DMS79 (cell line): ENCODE measurements at places on chromosomes 6 and 20.

DNA sequence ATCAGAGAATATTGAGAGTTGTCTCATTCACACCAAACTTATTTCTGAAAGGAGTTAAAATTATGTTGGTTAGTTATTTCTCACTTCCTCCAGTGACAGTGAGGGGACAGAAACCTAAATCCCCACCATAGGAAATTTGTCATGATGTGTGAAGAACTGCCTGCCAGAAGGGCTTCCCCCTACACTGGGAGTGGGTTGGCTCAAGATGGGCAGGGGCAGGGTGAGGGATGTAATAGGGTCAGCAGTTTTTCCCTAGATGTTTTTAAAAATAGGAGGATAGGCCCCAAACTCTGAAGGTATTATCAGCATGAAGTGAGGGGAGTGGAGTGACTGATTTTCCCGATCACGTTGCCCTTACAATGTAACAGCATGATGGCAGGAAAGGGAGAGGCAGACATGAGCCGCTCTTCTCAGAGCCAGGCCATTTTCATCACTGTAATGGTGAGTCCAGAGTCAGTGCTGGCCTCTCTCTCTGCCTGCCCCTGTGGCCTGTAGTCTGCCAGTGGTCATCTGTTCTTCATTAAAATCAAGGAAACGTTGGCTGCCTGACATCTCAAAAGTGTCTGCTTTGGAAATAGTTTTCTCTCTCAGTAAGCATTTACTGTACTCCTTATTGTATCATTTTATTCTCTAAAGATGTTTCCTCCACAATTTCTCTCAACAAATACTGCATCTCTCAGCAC lies 59.8 kb upstream of the SYNJ2 start:
- DNase-seq = no peak

- no peak for DNase-seq
These were observed 67.7 kb downstream of the HMGCLL1 start for GRCh38 chr6:55511122-55511800.

- DNase-seq = peak; percentile 51
These were observed 16.2 kb downstream of the TNXB start for GRCh38 chr6:32092760-32093497.

DNA sequence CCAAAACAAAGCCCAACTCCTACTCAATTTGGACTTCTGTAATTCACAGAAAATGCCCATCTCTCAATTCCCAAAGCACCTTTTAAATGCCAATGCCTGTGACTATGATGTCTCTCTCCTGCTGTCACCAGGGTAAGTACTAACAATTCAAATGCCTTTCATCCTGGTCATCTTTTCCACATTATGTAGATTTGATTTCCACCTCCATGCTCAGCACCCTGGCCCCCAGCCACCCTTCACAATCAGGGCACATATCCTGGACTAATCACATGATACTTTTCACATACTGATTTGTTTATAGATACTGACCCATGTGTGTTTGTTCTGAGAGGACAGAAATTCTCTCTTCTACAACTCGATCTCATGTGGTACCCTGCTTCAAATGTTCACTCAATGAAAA lies 236.3 kb downstream of the PTPRK start:
- DNase-seq = no peak

DNA sequence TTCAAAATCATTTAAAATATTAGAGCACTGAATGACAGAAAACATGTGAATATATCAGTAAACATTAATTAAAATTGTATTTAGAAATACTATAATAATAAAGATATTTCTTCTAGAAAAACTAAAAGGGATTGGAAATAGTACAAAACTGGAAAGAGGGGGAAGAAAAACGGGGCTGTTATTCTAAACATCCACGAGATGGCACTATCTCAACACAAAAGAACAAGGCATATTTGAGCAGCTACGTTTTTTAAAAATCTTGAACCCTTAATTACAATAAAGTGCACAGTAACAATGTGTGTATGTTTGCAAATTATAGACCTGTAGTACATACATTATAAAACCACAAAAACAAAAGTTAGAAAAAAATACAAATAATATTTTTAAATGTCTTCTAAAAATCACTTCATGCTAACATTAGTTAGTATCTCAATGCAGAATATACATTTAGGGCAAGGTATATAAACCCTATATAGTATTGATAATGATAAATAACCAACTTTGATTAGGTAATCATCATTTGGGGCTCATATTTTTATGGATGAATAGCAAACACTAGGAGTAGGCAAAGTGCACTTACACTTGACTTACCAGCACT lies 42.5 kb upstream of the PNISR start:
- DNase-seq = no peak

DNA sequence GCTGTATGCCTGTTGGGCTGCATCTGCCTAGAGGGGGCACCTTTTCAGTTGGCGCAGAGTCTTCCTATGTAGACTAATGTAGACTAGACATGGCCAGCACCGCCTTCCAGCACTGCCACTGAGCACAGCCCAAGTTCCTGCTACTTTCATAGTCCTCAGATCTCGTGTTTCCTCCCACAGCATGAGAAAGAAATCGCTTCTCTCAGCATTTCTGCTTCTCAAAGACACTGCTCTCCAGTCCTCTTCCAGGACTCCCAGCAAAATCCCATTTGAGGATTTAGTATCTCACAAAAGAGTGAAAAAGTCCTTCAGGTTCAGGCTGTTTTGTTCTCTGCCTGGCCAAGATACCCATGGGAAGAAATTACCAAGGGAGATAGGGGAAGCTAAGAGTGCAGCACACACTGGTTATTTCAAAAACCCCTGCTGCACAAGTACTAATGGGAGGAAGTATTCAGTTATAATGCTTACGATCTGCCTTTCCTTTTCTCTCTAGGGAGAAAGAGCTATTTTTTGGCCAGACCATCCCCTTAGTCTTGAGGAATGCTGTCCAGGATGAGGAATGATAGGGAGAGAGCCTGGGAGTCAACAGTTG lies 35.7 kb downstream of the OGFRL1 start:
- no peak for DNase-seq

DNA sequence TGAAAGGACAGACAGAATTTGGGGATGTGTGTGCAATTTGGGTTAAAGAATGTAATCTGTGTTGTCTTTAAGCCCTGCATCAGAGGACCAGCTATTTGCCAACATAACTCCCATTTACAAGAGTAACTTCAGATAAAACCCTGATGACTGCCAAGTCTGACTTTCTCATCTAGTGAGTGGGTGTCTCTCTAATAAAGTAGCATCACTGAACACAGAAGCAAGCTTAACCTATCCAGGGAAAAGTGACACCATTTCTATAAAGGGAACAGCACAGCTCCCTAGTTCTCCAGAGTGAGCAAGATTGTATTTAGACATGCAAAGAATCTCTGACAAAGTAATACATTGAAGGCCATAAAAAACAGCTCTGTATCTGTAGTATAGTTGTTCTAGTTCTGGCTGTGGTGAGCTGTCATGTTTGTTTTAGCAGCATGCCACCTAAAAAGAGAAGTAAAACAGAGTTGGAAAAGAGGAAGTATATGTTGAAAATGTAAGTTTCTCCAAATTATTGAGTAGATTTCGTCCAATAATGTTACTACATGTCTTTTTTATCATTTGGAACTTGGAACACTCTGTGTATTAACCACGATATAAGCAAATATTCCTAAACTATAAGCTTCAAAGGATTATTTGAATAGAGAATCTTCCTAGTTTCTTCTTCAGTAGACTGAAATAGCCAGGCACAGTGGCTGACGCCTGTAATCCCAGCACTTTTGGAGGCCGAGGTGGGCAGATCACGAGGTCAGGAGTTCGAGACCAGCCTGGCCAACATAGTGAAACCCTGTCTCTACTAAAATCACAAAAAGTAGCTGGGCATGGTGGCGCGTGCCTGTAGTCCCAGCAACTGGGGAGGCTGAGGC lies 8.8 kb upstream of the PIM1 start:
- no peak for DNase-seq

DNA sequence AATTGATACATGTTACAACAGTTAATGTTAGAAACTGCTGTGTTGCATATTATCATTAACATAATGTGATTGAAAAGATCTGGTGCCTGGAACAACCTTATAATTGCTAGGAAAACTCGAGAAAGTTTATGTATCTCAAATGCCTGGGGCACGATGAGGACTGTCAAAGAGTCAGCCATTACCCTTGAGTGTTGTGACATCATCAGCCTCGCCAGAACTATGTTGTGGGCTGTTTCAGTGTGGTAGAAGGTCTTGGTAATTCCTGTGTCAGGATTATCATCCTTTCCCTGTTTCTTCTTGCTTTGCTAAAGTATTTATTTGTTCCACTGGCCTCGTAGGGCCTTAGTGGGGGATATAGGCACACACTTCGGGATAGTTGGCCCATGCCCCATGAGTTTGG lies 185.1 kb downstream of the DTNBP1 start:
- DNase-seq = no peak

DNA sequence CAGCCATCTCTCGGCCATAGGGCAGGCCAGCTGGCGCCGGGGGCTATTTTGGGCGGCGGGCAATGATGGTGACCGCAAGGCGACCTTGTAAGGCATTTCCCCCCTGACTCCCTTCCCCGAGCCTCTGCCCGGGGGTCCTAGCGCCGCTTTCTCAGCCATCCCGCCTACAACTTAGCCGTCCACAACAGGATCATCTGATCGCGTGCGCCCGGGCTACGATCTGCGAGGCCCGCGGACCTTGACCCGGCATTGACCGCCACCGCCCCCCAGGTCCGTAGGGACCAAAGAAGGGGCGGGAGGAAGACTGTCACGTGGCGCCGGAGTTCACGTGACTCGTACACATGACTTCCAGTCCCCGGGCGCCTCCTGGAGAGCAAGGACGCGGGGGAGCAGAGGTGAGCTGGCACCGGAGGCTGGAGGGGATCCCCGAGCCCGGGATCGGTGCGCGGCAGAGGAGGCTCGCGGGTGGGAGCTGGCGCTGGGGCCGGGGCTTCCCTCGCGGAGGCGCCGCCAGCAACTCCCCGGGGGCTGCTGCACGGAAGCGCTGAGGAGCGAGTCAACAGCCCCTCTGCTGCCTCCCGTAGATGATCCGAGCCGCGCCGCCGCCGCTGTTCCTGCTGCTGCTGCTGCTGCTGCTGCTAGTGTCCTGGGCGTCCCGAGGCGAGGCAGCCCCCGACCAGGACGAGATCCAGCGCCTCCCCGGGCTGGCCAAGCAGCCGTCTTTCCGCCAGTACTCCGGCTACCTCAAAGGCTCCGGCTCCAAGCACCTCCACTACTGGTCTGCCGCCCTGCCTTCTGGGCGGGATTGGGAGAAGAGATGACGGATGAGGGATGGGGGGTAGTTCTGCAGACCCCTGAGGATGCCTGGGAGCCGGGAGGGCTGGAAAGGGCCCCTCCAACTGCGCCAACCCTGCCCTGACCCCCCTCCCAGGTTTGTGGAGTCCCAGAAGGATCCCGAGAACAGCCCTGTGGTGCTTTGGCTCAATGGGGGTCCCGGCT lies at the start of the genes CTSA and NEURL2:
Gene CTSA, plus strand, starts transcription at position 351 of the 999 bp plus-strand sequence. Its CDS starts 234 bp downstream, at position 585.
Gene NEURL2, minus strand, starts transcription at position 224 of the 999 bp plus-strand sequence. Its CDS starts 217 bp downstream, at position 7.
- DNase-seq = peak; percentile 27

GRCh38 chr6:132167929-132168892 lies 217.0 kb upstream of the CCN2 start:
- no peak for DNase-seq

DNA sequence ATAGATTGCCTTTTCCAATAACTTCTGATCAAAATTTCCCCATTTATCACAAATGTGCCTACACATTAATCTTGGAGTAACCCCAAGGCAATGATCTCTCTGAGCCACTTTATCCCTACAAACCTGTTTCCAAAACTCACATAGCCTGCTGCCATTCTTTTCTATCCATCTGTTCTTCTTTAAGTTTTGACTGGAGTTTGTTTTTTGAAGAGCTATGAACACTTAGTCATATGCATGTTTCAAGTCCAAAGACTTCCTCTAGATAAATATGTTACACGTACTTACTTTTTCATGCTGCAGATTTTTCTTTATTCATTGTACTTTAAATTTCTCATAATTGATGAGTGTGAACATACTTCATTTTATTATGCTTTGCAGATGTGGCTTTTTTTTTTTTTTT lies 488.9 kb upstream of the CITED2 start:
- DNase-seq = no peak

- no peak for DNase-seq
These were observed 95.7 kb downstream of the COL21A1 start for GRCh38 chr6:56151609-56152224.

DNA sequence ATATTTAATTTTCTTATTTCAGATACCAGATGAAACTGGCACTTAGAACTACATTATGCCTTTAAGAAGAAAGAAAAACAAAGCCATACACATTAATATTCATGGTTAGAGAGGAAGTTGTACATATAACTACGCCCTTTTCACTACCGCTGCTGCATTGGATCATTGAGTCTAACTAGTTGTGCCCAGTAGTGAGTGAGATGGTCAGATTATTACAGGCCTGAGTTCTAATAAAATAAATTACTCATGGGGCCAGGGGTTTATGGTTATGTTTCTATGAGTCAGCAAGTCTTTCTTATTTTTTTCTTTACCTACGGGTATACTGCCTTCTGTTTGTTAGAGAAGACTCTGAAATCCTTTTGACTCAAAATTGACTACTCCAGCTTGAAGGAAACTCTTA lies 11.5 kb downstream of the RIOK1 start:
- no peak for DNase-seq

- no peak for DNase-seq
These were observed 130.0 kb upstream of the KCNK16 start for GRCh38 chr6:39452306-39453145.

- no peak for DNase-seq
These were observed 102.1 kb downstream of the SCAF8 start for GRCh38 chr6:154835307-154835706.

DNA sequence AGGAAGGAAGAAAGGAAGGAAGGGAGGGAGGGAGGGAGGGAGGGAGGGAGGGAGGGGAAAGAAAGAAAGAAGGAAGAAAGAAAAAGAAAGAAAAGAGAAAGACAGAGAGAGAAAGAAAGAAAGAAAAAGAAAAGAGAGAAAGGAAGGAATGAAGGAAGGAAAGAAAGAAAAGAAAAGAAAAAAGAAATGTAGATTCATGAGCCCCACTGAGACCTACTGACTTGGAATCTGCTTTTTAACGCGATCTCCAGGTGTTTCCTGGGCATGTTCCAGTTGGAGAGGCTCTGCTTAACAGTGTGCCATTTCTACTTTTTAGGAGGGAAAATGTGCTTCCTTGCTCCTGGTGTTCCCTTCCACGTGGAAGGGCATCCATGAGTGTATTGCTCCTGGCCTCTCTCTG lies 16.4 kb downstream of the DEFB132 start:
- no peak for DNase-seq

GRCh38 chr20:38201356-38201755 lies 36.3 kb upstream of the TGM2 start:
- DNase-seq = no peak

DNA sequence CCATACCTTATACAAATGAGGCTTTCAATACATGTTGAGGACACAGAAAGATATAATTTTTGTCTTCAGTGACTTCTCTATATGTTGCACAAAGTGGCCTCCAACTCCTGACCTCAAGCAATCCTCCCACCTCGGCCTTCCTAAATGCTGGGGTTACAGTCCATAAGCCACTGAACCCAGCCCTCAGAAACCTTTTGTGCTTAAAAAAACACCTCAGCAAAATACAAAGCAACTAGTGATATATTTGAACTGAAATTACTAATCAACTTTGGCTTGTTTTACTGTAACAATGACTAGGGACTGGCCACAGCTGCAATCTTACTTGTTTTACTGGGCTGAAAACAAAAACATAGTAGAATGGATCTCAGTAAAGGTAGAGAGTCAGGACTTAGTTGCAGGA lies 3.2 kb upstream of the ZNF184 start:
- DNase-seq = no peak
